Stimulated activated CD4-positive, alpha-beta T cell treated with anti-CD3 and anti-CD28 coated beads, Interleukin-2, amount 100 ng/mL, for 24 hours (primary cell): ENCODE measurements at places on chromosomes 16 and 17.

DNA sequence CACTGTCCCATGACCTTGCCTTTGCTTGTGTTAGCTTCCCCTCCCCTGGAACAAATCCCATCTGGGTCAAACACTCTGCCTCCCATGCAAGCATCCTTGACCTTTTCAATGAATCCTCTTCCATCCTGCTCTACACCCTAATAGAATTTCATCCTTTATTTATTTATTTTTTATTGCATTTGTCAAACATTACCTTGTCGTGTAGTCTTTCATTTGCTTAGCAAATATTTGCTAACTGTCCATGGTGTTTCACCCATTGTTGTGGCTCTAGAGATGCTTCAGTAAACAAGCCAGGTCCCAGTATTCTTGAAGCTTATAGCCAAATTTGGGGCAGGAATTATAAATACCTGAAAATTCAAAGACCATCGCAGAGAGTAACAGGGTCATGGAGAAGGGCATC, 51.0 kb upstream of the MRTFB start:
- DNase-seq = no peak

DNA sequence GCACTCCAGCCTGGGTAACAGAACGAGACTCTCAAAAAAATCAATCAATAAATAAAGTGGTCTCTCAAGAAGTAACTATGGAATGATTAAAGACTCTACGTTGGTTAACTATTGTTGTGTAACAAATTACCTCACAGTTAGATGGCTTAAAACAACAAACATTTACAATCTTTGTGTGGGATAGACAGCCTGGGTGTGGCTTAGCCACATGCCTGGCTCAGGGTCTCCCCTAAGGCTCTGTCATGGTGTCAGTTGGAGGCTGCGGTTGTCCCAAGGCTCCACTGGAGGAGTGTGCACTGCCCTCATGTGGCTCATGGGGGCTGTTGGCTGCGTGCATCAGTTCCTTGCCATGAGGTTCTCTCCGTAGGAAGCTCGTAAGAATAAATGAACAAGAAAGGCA, 294.5 kb downstream of the SNX29 start:
- DNase-seq = no peak

DNA sequence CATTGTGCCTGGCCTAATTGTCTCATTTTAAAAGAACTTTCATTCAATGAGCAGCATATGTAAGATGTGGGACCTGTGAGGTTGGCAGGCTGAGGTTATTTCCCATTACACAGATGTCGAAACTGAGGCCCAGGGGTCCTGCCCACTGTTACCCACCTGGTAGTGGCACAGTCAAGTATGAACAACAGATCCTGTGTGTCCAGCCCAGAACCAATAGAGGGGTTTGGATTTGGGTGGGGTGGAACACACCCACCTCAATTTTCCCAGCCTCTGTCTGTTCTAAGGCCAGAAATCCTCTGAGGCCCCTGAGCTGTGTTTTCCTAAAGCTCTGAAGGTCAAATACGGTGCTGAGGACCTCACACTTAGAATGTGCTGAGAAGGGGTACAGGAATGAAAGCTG, 179.5 kb downstream of the XYLT1 start:
- no peak for DNase-seq

DNA sequence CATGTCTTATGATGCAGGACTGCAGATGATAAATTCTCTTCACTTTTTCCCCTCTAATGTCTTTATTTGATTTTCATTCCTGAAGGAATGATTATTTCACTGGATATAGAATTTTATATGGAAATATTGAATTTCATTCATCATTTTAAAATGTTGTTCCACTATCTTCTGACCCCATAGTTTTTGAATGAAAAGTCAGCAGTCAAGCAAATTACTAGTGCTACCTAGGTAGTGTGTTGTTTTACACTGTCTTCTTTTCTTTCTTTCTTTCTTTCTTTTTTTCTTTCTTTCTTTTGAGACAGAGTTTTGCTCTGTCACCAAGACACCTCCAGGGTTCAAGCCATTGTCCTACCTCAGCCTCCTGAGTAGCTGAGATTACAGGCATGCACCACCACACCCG, 76.9 kb downstream of the WSB1 start:
- no peak for DNase-seq

GRCh38 chr17:63696381-63696961, 3.5 kb downstream of the LIMD2 start:
- DNase-seq = no peak

DNA sequence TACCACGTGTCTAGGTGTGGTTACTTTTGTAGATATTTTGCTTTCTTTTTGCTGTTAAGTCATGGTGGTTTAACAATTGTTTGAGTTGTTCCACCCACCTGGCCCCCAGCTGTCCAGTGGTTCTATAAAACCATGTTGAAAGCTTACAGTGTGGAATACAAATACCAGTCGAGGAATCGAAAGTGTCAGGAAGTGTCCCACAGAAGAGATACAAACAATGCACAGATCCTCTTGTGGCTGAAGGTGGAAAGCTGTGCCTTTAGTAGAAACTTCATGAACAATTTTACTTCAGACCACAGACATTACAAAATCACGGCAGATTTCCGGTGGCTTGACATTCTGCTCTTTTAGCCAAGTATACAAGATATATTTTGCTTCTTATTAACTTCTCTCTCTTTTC, 782.4 kb upstream of the SOX9 start:
- no peak for DNase-seq

DNA sequence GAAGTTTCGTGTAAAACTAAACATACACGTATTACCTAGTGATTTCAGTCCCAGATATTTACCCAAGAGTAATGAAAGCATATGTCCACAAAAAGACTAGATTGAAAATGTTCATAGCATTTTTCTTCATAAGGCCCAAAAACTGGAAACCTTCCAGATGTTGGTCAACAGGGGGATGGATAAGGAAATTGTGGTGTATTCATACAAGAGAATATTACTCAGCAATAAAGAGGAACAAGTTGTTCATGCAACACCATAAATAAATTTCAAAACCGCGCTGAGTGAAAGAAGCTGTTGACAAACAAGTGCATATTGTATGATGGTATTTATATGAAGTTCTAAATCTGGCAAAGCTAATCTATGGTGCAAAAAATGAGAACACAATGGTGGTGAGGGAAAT, 54.1 kb upstream of the NFAT5 start:
- no peak for DNase-seq

DNA sequence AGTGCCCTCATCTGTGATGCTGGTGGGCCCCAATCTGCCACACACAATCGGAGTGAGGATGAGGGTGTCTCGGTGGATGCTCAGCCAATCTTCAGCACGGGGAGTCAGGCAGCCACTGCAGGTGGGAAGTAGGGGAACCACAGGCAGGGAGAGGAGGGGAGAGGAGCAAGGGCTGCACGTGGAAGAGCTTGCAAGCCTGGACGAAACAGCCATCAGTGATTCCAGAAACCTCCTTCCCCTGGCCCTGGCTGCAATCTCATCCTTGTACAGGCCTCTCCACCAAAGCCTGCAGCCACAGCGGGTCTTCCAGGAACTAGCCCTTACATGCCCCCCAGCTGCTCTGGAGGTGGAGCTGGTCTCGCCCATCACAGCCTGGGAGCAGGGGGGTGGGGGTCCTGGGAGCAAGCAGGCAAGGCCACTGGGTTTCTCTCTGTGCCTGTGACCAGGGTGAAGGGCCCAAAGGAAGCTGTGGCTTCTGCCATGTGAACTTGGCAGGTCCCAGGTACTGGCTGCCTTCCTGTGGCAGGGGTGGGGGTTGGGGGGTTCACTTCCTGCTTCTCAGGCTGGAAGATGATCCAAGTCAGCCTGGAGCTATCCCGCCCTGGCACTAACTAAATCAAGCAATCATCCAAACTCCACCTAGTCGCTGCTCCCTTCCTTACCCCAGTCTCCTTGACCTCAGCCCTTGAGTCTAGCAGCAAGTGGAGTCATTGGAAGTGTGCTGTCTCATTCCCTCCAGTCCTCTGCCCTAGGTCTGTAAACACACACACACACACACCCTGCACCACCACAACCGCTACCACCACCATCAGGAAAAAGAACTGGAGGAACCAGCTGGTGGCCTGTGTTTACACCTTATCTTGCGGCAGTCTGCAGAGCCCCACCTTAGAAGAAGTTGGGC, 29.4 kb upstream of the MLKL start:
- no peak for DNase-seq
